Left kidney (tissue), 8 donors: ENCODE measurements at places on chromosomes 1 and 21. TPM values are rescaled to one million over a fixed set of nuclear protein-coding genes. Genes with fewer than 3 reads are reported as not detected.
A peak's percentile ranks its signal among the peaks of the same experiment; 100 is the strongest.

- no peak for DNase-seq
These were observed 138.5 kb downstream of the ZZZ3 start for GRCh38 chr1:77543822-77544448.

- no peak for DNase-seq
These were observed 200.6 kb downstream of the RGS7 start for GRCh38 chr1:241156231-241156965.

GRCh38 chr1:93238425-93238824 lies 57.9 kb downstream of the CCDC18 start:
- DNase-seq: no peak

DNA sequence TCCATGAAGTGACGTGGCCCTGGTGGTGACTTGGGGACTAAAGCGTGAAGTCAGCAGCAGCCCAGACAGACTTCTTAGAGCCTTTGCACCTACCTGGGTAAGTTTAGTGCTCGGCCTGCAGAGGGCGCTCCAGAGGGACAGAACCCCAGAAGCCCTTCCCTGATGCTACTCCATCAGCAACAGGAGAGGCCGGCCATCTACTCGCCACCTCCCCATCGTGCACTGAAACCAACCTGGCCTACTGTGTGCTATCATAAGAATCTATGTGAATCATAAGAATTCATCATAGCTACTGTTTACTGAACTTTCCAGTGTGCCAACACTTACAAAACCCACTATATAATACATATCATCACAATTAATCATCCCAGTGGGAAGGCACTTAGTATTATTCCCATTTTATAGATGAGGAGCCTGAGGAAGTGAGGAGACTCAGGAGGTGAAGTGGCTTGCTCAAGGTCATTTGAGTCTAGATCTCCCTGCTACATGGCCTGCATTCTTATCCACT lies 7.9 kb upstream of the EDN2 start:
- DNase-seq: no peak

- no peak for DNase-seq
These were observed 39.1 kb upstream of the LRRC3 start for GRCh38 chr21:44416193-44416592.

- DNase-seq: no peak
These were observed 7.9 kb downstream of the RPL11 start for GRCh38 chr1:23699280-23700179.

DNA sequence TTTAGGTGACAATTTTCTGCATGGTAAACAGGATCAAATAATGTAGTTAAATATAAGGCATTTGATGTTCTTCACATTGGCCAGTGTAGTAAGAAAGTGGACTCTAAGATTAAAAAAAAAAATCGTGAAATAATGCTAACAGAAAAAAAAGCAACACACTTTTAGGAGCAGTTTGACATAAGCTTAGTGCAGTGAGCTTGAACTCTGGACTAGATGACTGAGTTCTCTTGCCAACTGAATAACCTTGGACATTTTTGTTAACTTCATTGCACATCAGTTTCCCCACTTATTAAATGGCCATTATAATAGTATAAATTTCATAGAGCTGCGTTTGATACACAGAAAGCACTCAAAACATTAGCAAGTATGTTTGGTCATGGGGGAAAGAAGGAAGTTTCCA lies 649.3 kb upstream of the ADGRL4 start:
- DNase-seq: no peak

GRCh38 chr1:94603663-94604062 lies 62.1 kb upstream of the F3 start:
- DNase-seq: no peak

GRCh38 chr21:14070968-14071367 lies 139.8 kb downstream of the LIPI start:
- DNase-seq: no peak

- DNase-seq: no peak
These were observed 11.8 kb upstream of the STMN1 start for GRCh38 chr1:25917996-25918395.

DNA sequence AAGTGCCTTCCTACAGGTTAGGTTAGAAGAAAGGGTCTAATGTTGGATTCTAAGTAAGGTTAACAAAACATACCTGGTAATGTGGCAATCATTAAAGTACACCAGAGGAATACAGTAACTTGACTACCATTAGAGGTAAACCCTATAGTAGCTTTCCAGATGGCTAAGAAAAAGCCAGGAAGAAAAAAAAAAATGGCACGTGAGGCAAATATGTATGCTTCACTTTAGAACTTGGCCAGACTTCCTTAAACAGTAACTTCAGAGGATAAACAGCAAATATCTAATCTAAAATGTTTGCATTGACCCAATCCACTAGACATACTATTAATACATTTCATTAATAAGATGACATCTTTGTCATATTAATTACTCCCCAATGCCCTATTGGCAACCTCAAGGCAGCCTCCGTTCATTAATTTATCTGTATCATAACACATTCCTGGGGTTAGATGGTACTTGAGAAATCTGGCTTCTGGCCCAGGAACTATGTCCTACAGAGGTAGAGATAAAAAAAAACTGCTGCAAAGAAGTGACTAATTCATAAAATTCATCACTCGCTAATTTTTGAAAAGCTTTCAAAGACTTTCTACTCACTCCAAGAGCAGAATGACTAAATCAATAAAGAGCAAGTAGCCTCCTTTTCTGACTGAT lies 5.8 kb downstream of the DCAF8 start:
- no peak for DNase-seq

DNA sequence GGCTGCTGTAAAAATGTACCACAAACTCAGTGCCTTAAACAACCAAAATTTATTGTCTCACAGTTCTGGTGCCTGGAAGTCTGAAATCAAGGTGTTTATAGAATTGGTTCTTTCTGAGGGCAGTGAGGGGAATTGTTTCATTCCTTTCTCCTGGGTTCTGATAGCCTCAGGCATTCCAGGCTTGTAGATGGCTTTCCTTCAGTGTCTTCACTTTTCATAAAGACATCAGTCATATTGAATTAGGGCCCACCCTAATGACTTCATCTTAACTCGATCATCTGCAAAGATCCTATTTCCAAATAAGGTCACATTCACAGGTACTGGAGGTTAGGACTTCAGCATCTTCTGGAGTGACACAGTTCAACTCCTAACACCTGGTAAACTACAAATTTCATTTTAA lies 15.0 kb downstream of the CDKN2C start:
- DNase-seq: no peak

- DNase-seq: no peak
These were observed 22.0 kb upstream of the PRDM15 start for GRCh38 chr21:41901099-41901498.

GRCh38 chr1:40662864-40663263 lies 2.6 kb downstream of the RIMS3 start:
- no peak for DNase-seq

DNA sequence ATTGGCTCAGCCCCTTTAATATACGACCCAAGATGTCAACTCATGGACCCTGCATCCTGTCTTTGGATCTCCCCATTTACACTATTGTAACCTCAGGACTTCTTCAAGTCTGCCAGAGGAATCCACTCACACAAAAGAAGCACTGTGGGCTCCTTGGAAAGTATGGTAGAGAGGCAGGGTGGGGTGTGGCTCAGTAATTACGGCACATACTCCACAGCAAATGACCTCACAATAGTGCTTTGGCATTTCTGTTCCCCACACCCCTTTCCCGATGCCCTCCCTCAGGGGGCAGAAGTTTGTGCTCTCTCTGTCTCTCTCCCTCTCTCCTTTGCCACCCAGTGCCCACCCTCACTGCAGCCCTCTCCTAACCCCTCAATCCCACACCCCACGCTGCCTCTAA lies 27.8 kb upstream of the IFNAR2 start:
- DNase-seq: no peak

DNA sequence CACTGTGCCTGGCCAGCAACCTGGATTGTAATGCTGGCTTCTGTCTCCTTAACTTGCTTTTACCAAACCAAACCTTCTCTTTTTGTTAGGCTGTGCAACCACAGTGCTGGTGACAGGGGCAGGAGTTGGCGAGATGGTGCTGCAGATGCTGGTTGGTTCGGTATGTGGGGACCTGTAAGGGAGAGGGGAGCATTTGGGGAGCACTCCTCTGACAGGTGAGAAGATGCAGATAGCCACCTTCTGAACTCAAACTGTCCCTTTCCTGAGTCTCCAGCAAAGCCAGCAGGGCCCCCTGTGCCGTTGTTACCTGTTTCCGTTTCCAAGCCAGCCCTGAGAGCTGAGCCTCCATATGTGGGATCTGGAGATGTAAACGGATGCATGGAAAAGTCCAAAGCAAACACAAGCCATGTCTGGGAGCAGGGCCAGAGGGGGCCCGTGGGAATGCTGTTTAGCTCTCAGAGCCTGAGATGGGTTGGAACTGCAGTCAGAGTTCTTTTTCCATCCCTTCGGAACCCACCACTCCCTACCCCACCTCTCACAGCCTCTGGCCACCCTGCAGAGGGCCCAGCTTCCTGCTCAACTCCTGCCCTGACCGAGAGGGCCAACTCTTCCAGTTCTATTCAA lies 34.0 kb downstream of the ELK4 start:
- DNase-seq: peak; percentile 53

- no peak for DNase-seq
These were observed 157.4 kb downstream of the HUNK start for GRCh38 chr21:32030146-32030652.

GRCh38 chr1:36080236-36080635 lies 3.7 kb upstream of the TEKT2 start:
- no peak for DNase-seq

GRCh38 chr1:117093870-117094621 lies 27.5 kb downstream of the TRIM45 start:
- peak; percentile 59 for DNase-seq

GRCh38 chr1:33010932-33011731 lies 25.6 kb downstream of the AK2 start:
- DNase-seq: no peak

DNA sequence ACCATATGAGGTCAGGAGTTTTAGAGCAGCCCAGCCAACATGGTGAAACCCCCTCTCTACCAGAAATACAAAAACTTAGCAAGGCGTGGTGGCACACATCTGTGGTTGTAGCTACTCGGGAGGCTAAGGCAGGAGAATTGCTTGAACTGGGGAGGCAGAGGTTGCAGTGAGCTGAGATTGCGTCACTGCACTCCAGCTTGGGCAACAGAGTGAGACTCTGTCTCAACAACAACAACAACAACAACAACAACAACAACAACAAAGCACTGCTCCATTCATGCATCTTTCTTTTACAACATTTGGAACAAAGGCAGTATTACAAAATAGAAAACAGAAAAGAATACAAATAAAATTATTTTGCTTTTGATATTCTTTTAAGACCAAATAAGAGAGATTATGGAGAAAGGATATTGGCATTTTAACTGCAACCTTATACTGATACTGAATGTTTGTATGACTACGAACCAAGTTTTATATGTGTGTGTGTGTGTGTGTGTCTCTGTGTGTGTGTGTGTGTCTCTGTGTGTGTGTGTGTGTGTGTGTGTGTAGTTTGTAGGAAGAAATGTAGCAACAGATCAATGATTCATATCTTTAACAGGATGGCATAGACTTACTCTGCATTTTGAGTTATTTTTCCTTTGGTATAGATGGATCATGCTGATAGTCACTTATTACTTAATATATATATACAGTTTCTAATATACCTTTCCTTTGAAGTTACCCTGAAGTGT lies 24.6 kb downstream of the ATF6 start:
- DNase-seq: no peak

The SMIM11 gene
- 5.7 TPM for polyA plus RNA-seq

The OR14K1 gene
- not detected for polyA plus RNA-seq

The GPX7 gene
- polyA plus RNA-seq: 69.1 TPM

The BCAN gene
- 0.08 TPM for polyA plus RNA-seq

The SPAG17 gene
- 15.2 TPM for polyA plus RNA-seq

The ADAMTS1 gene
- 107 TPM for polyA plus RNA-seq

The SELP gene
- 4.4 TPM for polyA plus RNA-seq

The IPP gene
- 34.1 TPM for polyA plus RNA-seq

The RHEX gene
- polyA plus RNA-seq: 6.2 TPM

The SEC16B gene
- polyA plus RNA-seq: 4.1 TPM

The IL20 gene
- polyA plus RNA-seq: not detected

The AGMAT gene
- polyA plus RNA-seq: 35.3 TPM

The MX2 gene
- 1.9 TPM for polyA plus RNA-seq
